ENCODE measurements at places on chromosomes 12 and 14. TPM values are rescaled to one million over a fixed set of nuclear protein-coding genes. Genes with fewer than 3 reads are reported as not detected.

Gene RASAL1
- not detected for total RNA-seq

Gene AMDHD1
- total RNA-seq, result not detected

Gene ALX1
- total RNA-seq, result 0.45 TPM

Gene CIT
- 34.6 TPM for total RNA-seq

Gene SPIC
- not detected for total RNA-seq

Gene RNASE4
- total RNA-seq, result 12.1 TPM

Gene PTCSC3
- total RNA-seq, result not detected

Gene CHGA
- not detected for total RNA-seq

Gene MMAB
- 139 TPM for total RNA-seq

Gene C1QL4
- 0.45 TPM for total RNA-seq

Gene SGPP1
- 14.7 TPM for total RNA-seq

Gene DEGS2
- not detected for total RNA-seq

Gene RTL1
- total RNA-seq, result not detected

Gene KLRK1
- not detected for total RNA-seq

Gene HCAR1
- 0.34 TPM for total RNA-seq

Gene FGF23
- total RNA-seq, result not detected

Gene GALNT8
- total RNA-seq, result 0.15 TPM

Gene TBX3
- 66.3 TPM for total RNA-seq

Gene SSTR1
- total RNA-seq, result 1.0 TPM

Gene LBHD2
- total RNA-seq, result not detected

Gene JKAMP
- total RNA-seq, result 65.7 TPM

Gene RAD51B
- 8.0 TPM for total RNA-seq

Gene KCNC2
- total RNA-seq, result not detected

Gene PIWIL1
- not detected for total RNA-seq

Gene TSPAN11
- 0.50 TPM for total RNA-seq

Gene GALNT16
- total RNA-seq, result 0.17 TPM

Gene LRRC43
- total RNA-seq, result 1.3 TPM

Measured in bronchus fibroblast of lung (primary cell).